AG04450 (cell line): ENCODE measurements at places on chromosomes 4 and X.

GRCh38 chrX:70998411-70999027, 67.6 kb upstream of the SLC7A3 start:
- no peak for DNase-seq

DNA sequence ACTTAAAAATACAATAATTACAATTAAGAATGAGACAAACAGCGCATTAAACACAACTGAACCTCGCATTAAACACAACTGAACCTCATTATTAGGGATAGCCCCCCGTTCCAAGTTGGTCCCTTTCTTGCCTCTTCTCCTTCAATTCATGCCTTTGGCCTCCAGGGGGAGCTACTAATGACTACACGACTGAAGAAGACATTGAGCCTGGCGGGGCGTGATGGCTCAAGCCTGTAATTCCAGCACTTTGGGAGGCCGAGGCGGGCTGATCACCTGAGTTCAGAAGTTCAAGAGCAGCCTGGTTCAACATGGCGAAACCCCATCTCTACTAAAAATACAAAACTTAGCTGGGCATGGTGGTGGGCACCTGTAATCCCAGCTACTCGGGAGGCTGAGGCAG, 56.4 kb upstream of the NWD2 start:
- DNase-seq, result no peak

DNA sequence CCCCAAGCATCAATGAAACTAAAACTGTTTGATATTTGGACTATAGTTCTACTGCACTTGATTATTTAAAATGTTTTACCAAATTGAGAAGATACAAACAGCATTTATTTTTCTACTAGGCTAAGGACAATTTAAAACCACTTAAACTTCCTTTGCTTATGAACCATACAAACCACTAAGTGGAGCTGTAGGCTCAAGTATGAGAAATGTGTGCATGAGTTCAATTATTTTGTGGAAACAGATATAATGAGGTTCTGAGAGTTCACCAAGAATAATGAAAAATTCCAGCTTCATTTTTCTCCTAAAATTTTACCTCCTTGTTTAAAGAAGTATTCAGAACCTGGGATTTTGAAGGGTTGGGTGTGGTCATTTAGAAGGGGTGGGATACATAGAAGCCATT, 63.1 kb downstream of the SERPINA7 start:
- DNase-seq, result no peak

DNA sequence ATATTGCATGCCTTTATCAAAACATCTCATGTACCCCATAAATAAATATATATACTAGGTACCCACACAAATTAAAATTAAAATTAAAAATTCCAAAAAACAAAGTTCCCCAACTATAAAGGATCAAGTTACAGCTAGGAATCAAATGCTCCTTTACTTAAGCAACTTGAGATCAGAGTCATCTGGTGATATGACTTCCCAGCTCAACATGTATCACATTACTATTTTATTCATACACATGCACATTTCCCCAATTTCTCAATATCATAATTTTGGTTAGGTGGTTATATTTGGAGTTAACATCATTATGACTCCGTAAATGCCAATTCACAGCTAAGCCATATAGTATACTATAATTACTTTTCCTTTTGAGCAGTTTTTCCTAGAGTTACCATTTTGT, 60.9 kb downstream of the CLOCK start:
- DNase-seq, result no peak

- no peak for DNase-seq
Observed at GRCh38 chr4:119039779-119040178, 95.9 kb upstream of the MYOZ2 start.

DNA sequence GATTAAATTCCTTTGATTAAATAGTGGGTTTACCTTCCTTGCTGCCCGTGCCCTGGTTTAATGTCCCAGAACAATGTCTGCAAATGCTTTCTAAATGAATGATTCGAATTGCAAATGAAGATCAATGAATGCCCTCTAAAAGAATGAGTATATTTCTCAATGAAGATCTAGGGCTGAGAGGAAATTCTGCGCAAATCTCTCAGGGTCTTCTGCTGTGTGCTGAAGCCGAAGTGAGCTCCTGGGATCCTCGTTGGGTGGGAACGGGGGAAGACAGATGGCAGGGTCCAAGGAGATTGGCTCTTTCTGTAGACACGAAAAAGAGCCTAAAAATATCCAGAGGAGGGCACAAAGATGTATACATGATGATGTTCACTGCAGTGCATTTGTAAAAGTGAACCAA, 224.8 kb downstream of the STIM2 start:
- DNase-seq, result no peak

DNA sequence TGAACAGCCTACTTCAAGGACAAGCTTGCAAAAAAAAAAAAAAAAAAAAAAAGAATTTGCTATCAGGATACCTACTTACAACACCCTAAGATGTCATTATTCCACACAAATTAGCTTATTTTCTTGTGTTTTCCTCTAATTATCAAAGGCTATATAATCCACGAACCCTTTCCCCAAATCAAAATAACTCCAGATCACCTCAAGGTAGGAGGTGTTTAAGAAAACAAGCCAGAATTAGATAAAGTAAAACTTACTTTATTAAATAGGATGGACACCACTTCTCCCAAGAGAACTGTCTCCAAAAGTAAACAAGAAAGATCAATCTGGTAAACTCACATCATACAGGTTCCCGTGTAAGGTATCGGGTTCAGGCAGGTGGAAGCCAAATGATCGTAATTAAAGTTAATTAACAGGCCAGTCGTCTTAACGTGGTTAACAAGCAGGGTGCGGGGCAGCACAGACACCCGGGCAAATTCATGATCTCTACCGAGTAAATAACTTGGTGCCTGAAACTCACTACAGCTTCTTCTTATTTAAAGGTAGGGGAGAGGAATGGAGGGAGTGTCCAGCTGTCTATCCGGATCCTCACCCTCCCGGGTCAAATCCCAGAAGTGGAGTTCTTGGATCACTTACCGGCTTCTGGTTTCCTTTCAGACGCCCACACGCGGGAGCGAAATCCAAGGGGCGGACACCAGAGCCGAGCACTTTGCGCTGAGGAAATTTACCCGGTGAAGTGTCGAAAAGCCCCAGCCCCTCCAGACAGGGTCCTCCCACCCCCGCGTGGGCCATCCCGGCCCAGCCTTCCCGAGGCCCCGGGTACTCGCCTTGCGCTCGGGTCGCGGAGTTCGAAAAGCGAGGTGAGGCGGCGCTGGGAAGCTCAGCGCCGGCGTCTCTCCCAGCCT, 708 bp downstream of the ARAP2 start:
- no peak for DNase-seq

DNA sequence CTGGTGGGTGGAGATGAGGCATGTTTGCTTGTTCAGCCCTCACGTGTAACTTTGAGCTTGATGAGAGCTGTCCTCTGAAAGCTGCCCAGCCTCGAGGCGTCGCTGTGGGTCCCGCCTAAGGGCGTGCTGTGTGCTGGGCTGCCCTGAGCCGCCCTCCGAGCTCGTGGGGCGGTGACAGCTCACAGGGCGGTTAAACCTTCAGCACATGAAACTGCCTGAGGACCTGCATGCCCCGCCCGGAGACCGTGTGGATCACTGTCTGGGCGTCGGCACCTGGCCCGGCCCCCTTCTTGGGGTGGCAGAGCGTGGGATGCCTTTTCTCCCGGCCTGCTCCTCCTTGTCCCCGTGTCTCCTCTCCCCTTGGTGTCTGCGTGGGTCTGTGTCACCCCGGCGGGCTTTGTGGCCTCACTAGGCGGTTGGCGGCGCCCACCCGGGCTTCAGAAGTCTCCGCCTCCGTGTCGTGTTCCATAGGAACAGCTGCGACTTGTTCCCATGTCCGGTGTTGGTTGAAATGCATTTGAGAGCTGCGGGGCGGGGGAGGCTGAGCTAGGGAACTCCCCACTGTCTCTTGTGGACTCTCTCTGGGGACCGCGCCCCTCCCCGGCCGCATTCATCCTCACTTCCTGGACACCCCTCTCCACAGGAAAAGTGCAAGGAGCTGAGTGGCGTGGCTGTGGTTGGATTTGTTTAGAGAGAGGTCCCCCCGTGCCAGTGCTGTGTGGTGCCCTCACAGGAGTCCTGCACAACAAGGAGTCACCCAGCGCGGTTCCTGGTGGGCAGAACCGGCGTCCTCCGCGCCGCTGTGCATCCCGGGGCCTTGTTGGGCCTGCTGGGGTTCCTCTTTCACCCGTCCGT, 6.8 kb downstream of the AKAP17A start:
- DNase-seq, result no peak

DNA sequence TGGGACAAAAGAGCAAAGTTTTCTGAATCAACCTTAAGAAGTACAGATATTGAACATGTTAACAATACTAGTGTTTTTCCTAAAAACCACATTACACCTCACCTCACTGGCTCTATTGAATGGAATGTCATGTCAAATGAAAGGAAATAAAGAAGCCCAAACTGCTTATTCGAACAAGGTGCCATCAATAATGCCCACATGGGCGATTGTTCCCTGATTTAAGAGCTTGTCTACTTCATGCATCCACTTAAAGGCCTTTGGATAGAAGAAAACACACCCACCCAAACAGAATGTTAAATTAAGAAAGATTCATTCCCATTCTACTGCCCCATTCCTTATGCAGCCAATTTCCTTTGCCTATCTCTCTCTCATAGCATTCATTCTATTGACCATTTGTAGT, 118.5 kb upstream of the PAQR3 start:
- DNase-seq, result no peak

- no peak for DNase-seq
Observed at GRCh38 chr4:32472918-32473317, 1752.7 kb downstream of the PCDH7 start.

GRCh38 chr4:9932771-9933170, 88.5 kb downstream of the SLC2A9 start:
- no peak for DNase-seq

DNA sequence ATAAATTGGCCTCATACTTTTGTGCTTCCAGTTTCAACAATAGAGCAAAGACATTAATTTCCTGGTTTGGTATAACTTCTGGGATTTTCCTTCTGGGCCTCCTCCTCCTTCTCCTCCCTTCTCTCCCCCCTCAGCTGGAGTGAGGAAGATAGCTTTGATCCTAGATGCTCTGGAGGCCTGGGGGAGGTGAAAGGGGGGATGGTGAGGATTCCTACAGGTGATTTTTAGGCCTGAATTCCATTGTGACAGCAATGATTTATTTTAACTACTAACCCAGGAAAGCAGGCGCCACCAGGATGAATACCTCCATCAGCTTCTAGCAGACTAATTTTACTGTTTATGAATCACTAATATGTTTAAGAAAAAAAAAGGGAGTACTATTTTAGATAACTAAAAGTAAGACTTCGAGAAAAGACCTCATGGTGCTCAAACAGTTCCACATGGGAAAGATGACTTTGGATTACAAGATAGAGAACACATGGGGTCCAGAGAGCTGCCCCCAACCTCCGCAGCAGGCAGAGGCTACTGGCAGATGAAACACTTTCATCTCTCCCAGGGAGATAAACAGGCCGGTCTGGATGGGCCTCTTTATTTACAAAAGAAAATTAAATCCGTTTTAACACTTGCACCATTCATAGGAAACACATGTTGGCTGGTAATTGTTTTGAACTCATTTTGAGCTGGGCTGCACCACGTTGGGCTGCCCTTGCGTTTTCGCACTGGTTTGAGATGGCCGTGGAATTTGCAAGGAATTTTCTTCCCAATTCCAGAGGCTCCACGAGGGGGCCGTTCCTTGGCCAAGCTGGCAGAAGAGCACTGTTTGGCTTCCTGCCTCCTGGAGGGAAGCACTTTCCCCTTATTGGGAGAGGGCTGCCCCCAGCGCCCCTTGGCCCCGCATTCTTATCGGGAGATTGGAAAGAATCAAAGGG, 125.1 kb upstream of the STX18 start:
- no peak for DNase-seq
